ENCODE measurements at places on chromosomes 13 and 19. TPM values are rescaled to one million over a fixed set of nuclear protein-coding genes. Genes with fewer than 3 reads are reported as not detected.

DNA sequence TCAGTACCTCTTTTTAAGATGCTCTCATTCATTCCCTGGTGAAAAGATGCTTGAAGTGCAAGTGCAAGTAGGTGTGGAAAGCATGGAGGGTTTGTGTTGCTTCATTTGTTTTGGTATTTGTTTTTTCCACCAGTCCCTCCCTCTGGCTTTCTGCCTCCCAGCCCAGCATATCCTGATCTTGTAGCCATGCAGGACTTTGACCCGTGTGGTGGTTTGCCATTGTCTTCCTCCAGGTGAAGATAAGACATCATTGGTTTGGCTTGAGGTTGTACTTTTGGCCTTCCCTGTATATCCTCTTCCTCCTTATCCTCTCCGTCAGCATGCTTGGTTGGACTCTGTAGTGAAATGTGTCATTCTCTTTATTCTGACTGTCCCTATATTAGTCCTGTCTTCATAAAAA is 9.1 kb downstream of the SPINT2 start:
- no peak overlapping the region for H3K4me3 ChIP-seq
- no peaks in the 10 kb centered on the region for H3K4me1 ChIP-seq
- no peaks in the 10 kb centered on the region for H3K36me3 ChIP-seq
- H3K27me3 ChIP-seq, result no peaks in the 10 kb centered on the region

GRCh38 chr13:84208246-84208910 is 326.1 kb upstream of the SLITRK1 start:
- no peak for DNase-seq
- H3K4me1 ChIP-seq, result no peaks in the 10 kb centered on the region
- no peaks in the 10 kb centered on the region for H3K27me3 ChIP-seq
- no peak overlapping the region for H3K27ac ChIP-seq
- H3K4me3 ChIP-seq, result no peak overlapping the region

GRCh38 chr13:104832231-104832630 is 1703.2 kb downstream of the EFNB2 start:
- H3K4me1 ChIP-seq, result no peaks in the 10 kb centered on the region
- H3K36me3 ChIP-seq, result no peaks in the 10 kb centered on the region
- DNase-seq, result no peak
- H3K27ac ChIP-seq, result no peak overlapping the region
- no peak overlapping the region for H3K4me3 ChIP-seq

- no peak overlapping the region for H3K27ac ChIP-seq
- H3K36me3 ChIP-seq, result no peaks in the 10 kb centered on the region
- H3K27me3 ChIP-seq, result no peaks in the 10 kb centered on the region
- no peak overlapping the region for H3K4me3 ChIP-seq
- H3K4me1 ChIP-seq, result no peaks in the 10 kb centered on the region
These were observed 15.4 kb downstream of the CERS4 start for GRCh38 chr19:8224394-8225145.

DNA sequence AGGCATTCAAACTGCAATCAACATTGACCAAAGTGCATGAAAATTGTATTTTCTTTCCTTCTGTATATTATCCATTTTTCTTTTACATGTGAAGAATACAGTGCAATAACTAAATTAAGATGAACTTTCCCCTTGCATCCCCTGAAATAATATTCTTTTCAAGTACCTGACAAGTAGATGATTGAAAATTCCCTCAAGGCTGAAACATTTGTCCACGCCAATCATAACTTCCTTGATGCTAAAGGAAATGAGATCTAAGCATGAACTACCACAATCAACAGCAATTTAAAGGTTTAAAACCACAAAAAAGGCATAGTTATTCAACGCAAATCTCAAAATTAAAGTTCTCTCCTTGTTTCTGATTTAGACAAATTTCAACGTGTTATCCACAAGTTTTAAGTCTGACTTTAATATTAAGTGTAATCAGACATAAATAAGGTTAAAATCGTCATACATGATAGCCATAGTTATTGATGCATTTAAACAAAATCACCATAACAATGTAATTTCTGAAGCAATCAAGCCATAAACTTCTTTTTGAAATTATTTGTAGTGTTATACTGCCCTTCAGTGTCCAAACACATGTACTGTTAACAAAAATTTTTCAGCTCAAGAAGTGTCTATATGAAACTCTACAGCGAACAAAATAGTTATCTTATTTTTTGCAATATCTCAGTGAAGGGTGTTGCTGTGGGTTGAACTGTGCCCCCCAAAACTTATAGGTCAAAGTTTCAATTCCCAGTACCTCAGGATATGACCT is 169.5 kb downstream of the DCLK1 start:
- H3K27me3 ChIP-seq, result no peaks in the 10 kb centered on the region
- no peaks in the 10 kb centered on the region for H3K36me3 ChIP-seq
- no peaks in the 10 kb centered on the region for H3K4me1 ChIP-seq
- no peak overlapping the region for H3K4me3 ChIP-seq
- no peak for DNase-seq

DNA sequence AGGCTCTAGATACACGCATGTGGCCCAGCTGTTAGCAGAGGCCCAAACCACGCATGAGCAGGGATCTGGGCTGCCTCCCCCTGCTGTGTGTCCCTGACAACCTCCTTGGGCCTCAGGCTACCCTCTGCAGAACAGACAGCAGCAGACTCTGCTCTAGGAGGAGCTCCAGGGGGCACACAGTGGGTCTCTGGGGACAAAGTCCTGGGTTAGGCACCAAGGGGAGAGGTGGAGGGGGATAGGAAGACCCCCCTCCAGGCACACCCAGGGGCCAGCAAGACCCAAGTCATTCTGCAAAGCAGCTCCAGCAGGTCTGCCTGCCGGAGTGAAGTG is 8.0 kb downstream of the TINCR start:
- no peak for DNase-seq
- H3K4me1 ChIP-seq, result no peaks in the 10 kb centered on the region
- no peak overlapping the region for H3K4me3 ChIP-seq
- no peaks in the 10 kb centered on the region for H3K36me3 ChIP-seq

DNA sequence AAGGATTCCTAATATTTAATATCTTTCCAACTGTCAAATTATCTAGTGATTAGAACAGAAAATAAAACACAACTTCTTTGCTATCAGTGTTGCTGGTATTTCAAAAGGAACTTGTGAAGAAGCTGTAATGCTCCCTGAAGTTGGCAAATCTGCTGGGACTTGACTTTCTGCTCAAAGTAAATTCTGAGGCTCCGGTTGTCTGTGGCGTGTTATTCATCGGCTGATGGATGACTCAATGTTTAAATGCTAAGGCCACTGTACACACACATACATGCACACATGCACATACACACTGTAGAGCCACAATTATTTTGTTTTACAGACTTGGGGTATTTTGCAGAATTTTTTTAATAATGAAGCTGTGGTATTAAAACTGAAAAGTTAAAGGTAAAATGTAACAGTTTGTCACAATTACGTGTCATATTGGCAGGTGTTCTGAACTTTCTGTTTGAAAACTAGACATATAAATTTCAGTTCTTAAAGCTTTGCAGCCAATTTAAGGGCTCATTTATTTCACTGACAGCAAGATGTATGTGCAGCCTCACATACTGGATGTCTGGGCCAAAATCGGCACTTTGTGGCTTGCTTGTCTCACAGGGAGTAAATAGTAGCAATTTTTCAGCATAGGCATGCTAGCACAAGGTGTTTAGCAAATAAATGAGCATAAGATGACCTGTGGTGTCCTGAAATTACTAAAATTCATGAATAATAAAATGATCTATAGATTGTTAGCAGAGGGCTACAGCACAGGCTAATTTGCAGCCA is 1691.7 kb upstream of the PCDH20 start:
- no peaks in the 10 kb centered on the region for H3K27me3 ChIP-seq
- H3K4me3 ChIP-seq, result no peak overlapping the region
- H3K36me3 ChIP-seq, result no peaks in the 10 kb centered on the region
- no peaks in the 10 kb centered on the region for H3K4me1 ChIP-seq
- H3K27ac ChIP-seq, result no peak overlapping the region

DNA sequence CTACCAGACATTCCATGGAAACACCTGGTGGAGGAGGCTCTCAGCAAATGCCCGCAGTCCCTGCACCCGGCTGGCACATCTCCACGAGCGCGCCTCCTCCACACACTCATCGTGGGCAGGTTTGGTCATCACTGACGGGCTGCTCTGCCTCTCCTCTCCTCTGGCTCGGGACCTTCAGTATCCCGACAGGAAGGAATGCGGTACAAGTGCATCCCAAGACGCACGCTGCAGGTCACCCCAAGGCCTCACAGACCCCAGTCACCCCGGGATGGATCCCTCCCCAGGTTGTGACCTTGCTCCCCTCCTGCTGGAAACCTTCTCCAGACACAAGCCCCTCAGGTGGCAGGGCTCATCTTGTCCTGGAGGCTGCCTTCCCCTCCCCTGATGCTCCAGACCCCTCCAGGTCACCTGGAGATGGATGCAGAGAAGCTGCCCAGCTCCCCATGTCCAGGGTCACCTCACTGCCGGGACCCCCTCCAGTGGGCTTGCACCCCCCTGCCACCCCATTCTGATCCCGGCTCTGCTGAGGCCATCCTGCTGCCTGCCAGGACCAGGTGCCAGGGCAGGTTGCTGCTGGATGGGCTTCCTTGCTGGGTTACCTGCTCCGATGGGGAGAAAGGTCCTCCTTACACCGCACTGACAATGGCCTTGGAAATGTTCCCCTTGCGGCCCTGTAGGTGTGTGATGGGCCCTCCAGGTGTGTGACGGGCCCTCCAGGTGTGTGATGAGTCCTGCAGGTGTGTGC is 29.9 kb downstream of the C13orf46 start:
- no peak for DNase-seq
- H3K4me1 ChIP-seq, result no peaks in the 10 kb centered on the region
- no peaks in the 10 kb centered on the region for H3K36me3 ChIP-seq
- H3K27ac ChIP-seq, result no peak overlapping the region
- H3K27me3 ChIP-seq, result no peaks in the 10 kb centered on the region

Gene SMIM17
- 0.33 TPM for total RNA-seq

Gene MISP
- total RNA-seq, result not detected

Data from activated CD4-positive, alpha-beta memory T cell treated with anti-CD3 and anti-CD28 coated beads, Interleukin-2, amount 10 ng/mL, durations not matched to agents 7 days and 5 days (primary cell).